ENCODE measurements at places on chromosomes 2 and 18. TPM values are rescaled to one million over a fixed set of nuclear protein-coding genes. Genes with fewer than 3 reads are reported as not detected.
A peak's percentile ranks its signal among the peaks of the same experiment; 100 is the strongest.

- no peak overlapping the region for H3K27ac ChIP-seq
- H3K4me3 ChIP-seq = no peak overlapping the region
- peaks cover 75% of the 10 kb centered on the region for H3K27me3 ChIP-seq
- no peak for DNase-seq
- peaks cover 4% of the 10 kb centered on the region for H3K36me3 ChIP-seq
- H3K4me1 ChIP-seq = peaks cover 25% of the 10 kb centered on the region
These were observed 1.7 kb downstream of the MEIS1 start for GRCh38 chr2:66436581-66437001.

ONECUT2 gene
- total RNA-seq = 0.10 TPM

GRCh38 chr2:109052922-109053321 is 63.9 kb upstream of the EDAR start:
- no peak for DNase-seq
- H3K4me3 ChIP-seq = no peak overlapping the region
- no peaks in the 10 kb centered on the region for H3K36me3 ChIP-seq
- no peaks in the 10 kb centered on the region for H3K4me1 ChIP-seq

DNA sequence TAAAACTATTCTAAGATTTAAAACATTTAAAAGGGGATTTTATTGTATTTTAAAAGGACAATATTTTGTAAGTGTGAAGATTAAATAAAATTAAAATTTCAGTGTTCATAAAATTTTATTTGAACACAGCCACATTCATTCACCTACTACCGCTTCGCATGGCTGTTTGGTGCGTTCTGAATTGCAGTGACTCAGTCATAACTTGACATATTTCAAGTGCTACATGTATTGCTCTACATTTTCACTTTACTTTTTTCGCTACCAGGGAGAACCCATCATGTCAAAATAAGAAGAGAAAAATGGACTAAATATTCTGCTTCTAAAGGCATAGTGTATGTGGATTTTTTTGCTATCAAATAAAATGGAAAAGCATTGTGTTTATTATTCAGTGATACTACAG is 8.7 kb downstream of the PTH2R start:
- H3K4me3 ChIP-seq = no peak overlapping the region
- H3K27me3 ChIP-seq = peaks cover 13% of the 10 kb centered on the region
- no peaks in the 10 kb centered on the region for H3K4me1 ChIP-seq
- no peaks in the 10 kb centered on the region for H3K36me3 ChIP-seq

DNA sequence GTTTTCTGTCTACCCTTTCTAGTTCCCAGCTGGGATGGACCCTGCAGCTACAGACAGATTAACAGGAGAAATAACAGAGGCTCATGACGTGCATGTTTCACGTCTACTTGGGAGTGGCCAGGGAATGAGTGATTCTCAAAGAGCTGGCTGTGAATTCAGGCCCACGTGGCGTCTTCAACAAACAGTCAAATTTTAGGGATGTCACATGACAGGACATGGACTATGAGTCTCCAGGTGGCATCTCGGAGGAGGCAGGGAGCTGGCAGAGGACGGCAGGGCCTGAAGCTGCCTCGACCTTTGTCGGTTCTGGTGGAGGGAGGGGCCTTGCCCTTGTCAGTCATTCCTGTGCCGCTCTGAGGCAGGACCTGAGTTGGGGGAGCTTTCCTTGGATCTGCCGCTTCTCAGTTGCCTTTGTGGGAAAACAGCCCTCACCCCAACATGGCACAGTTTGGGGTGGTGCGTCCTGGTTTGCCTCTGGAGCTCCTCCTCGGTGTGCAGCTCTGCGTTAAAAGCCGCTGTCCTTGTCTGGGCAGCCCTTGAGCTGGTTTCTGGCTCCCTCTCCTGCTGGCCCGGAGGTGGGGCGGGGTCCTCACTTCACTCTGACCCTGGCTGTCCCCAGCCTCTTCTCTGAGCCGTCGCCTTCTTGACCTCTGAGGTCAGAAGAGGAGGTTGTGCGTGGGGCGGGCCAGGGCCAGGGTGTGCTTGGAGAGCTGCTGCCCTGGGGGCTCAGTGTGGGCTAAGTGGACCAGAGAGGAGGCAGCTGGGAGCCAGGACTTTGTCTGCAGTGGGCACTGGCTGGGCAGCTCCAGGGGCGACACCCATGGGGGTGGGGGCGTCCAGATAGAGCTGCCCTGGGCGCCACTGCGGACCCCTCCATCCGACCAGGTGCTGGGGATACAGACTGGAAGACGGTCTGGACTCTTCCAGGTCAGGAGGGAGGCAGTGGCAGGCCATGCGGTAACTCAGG is 12.1 kb upstream of the GAL3ST2 start:
- peak overlapping the region; percentile 92 for H3K27ac ChIP-seq
- H3K4me3 ChIP-seq = peak overlapping the region; percentile 87
- peak; percentile 62 for DNase-seq
- H3K36me3 ChIP-seq = peaks cover 13% of the 10 kb centered on the region
- no peaks in the 10 kb centered on the region for H3K27me3 ChIP-seq

GRCh38 chr2:238027591-238028415 is 33.0 kb upstream of the SCLY start:
- no peaks in the 10 kb centered on the region for H3K36me3 ChIP-seq
- no peak overlapping the region for H3K27ac ChIP-seq
- no peak overlapping the region for H3K4me3 ChIP-seq
- no peaks in the 10 kb centered on the region for H3K27me3 ChIP-seq

- DNase-seq = no peak
- H3K4me3 ChIP-seq = no peak overlapping the region
- H3K27me3 ChIP-seq = no peaks in the 10 kb centered on the region
- H3K4me1 ChIP-seq = no peaks in the 10 kb centered on the region
These were observed 265.9 kb downstream of the NUP35 start for GRCh38 chr2:183390109-183390508.

DNA sequence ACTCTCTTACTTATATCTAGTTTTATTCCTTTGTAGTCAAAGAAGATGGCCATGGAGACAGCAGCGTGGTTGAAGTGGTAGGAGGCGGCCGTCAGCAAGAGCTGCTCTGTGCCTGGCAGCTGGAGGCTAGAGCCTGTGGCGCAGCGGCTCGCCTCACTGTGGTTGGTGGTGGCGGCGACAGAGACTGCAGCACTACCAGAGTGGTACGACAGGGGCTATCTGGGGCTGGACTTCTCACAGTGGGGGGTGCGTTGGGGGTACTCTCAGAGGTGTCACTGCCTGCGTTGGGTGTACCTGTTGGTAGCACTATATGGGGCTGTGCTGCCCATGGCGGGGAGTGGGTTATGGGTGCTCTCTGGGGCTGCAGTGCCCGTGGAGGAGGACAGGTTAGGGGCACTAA is 8.5 kb upstream of the ANKRD62 start:
- no peak overlapping the region for H3K27ac ChIP-seq
- no peak for DNase-seq
- no peaks in the 10 kb centered on the region for H3K36me3 ChIP-seq
- H3K4me1 ChIP-seq = no peaks in the 10 kb centered on the region
- H3K27me3 ChIP-seq = peaks cover 15% of the 10 kb centered on the region

GBX2 gene
- not detected for total RNA-seq

RGPD3 gene
- not detected for total RNA-seq

RSAD2 gene
- total RNA-seq = 2.2 TPM

MERTK gene
- 0.67 TPM for total RNA-seq

- no peaks in the 10 kb centered on the region for H3K36me3 ChIP-seq
- H3K27me3 ChIP-seq = peaks cover 6% of the 10 kb centered on the region
- H3K4me3 ChIP-seq = no peak overlapping the region
- no peaks in the 10 kb centered on the region for H3K4me1 ChIP-seq
- H3K27ac ChIP-seq = no peak overlapping the region
- DNase-seq = no peak
These were observed 29.2 kb upstream of the PPP4R1 start for GRCh38 chr18:9643549-9643948.

DNA sequence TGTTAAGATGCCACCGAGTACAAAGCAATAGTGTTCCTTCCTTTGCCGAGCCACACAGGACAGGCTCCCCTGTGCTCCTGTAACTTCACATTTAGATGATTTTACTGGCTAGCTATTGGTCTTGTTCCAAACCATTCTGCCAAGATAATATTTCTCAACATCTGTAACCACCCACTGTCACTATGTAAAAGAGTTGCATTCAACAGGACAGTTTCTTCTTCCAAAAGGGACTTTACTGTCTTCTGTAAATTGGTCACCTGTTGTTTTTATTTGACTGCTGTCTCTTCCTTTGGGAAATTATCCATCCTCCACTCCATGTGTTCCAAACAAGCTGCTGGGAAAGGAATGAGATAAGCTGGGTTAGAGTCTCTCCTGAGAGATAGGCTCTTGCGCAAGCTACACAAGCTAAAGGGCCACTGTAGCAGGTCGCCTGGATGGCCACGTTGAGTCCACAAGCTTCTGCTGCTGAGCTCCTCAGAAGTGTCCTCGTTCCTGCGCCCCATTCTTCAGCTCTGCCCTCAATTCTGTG is 14.4 kb upstream of the BZW1 start:
- DNase-seq = no peak
- H3K27me3 ChIP-seq = peaks cover 4% of the 10 kb centered on the region
- peaks cover 6% of the 10 kb centered on the region for H3K4me1 ChIP-seq
- no peak overlapping the region for H3K27ac ChIP-seq

POTEJ gene
- not detected for total RNA-seq
